Thyroid gland (tissue), 4 donors: ENCODE measurements at places on chromosomes 7 and 10. TPM values are rescaled to one million over a fixed set of nuclear protein-coding genes. Genes with fewer than 3 reads are reported as not detected.

DNA sequence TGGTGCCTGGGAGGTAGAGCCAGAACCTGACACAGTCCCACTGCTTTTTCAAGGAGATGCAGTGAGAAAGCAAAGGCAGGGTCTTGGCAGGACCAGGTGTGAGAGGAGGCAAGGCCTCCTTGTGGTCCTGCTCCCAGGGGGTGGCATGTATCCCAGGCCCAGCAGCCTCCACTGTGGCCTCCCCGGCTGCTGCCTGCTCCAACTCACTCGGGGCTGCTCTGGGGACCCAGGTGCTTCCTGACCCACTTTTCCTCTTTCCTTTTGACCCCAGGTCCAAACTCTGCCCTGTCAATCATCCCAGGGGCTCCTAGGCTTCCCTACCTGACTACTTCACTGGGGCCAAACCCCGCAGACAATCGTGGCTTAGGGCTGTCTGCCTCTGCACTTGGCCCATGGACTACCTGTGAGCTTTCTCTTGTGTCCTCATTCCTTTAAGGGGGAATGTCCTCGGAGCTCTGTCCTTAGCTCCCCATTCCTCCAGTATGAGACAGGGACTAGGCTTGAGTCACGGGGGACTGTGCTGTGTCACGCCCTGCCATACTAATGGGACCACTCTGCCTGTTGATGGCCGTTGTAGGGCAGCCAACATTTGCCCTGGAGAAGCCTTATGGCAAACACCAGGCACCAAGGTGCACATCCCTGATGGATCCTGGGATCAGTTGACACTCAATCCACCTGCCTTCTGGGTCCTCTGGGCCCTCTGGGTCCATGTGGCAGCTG lies 1.1 kb upstream of the AEBP1 start:
- no peak for DNase-seq
- no peaks in the 10 kb centered on the region for H3K36me3 ChIP-seq
- H3K27me3 ChIP-seq: no peaks in the 10 kb centered on the region
- H3K27ac ChIP-seq: peak overlapping the region; percentile 61
- H3K4me3 ChIP-seq: no peak overlapping the region
- H3K4me1 ChIP-seq: no peaks in the 10 kb centered on the region

DNA sequence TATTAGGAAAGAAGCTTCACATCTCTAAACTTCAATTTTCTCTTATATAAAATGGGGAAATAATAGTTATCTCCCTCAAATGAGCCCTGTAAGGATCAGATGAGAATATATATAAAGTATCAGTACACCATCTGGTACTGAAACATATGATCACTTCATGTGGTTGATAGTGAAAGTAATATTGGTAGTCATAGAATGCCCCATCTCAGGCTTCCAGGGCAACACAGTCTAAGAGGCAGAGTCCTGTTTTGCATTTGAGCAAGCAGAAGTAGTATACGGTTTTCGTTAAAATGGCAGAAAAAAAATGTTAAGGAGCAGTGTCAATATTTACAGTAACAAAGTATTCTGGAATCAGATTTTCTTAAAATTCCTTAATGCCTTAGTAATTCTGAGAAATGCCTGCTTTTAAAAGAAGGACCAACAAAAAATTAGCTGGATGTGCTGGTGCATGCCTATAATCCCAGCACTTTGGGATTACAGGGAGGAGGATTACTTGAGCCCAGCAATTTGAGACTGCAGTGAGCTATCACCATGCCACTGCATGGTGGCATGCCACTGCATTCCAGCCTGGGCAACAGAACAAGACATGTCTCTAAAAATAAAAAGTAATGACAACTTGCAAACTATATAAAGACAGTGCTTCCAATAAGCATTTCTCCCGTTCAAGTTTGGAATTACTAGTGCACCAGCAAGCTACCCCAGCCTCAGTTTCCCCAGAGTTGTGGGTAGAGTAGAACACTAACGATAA lies 19.8 kb downstream of the KBTBD2 start:
- H3K4me3 ChIP-seq: no peak overlapping the region
- H3K27ac ChIP-seq: no peak overlapping the region
- no peak for DNase-seq
- H3K27me3 ChIP-seq: no peaks in the 10 kb centered on the region
- H3K4me1 ChIP-seq: no peaks in the 10 kb centered on the region

DNA sequence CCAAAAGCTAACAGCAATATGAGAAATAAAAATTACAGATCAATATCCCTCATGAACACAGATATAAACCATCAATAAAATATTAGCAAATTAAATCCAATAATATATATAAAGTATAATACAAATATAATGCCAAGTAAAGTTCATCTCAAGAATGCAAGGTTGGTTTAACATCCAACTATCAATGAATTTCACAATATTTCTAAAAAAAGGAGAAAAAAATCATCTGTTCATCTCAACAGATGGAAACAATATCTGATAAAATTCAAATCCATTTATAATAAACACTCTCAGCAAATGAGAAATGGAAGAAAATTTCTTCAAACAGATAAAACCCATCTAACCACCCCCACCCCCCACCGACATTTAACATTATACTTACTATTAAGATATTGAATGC lies 86.9 kb downstream of the SIRT1 start:
- DNase-seq: no peak
- no peak overlapping the region for H3K27ac ChIP-seq
- H3K27me3 ChIP-seq: no peaks in the 10 kb centered on the region
- peaks cover 6% of the 10 kb centered on the region for H3K36me3 ChIP-seq
- H3K4me3 ChIP-seq: no peak overlapping the region
- no peaks in the 10 kb centered on the region for H3K4me1 ChIP-seq

Gene FGL2
- 47.2 TPM for total RNA-seq

Gene SLC13A1
- not detected for total RNA-seq

GRCh38 chr10:72201293-72201692 lies 14.5 kb upstream of the ANAPC16 start:
- no peaks in the 10 kb centered on the region for H3K4me1 ChIP-seq
- H3K4me3 ChIP-seq: no peak overlapping the region
- peaks cover 26% of the 10 kb centered on the region for H3K36me3 ChIP-seq
- no peaks in the 10 kb centered on the region for H3K27me3 ChIP-seq
- DNase-seq: no peak
- H3K27ac ChIP-seq: no peak overlapping the region

DNA sequence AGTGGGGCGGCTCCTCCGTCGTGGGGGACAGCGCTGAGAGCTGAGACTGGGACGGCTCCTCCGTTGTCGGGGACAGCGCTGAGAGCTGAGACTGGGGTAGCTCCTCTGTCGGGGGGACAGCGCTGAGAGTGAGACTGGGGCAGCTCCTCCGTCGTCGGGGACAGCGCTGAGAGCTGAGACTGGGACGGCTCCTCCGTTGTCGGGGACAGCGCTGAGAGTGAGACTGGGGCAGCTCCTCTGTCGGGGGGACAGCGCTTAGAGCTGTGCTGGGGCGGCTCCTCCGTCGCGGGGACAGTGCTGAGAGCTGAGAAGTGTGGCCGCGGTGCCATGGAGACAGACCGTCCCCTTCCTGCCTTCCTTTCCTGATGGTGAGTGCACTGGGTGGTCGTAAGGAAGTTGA lies 136.4 kb downstream of the DYNC2I1 start:
- no peak overlapping the region for H3K4me3 ChIP-seq
- no peak overlapping the region for H3K27ac ChIP-seq
- H3K4me1 ChIP-seq: no peaks in the 10 kb centered on the region
- DNase-seq: no peak

DNA sequence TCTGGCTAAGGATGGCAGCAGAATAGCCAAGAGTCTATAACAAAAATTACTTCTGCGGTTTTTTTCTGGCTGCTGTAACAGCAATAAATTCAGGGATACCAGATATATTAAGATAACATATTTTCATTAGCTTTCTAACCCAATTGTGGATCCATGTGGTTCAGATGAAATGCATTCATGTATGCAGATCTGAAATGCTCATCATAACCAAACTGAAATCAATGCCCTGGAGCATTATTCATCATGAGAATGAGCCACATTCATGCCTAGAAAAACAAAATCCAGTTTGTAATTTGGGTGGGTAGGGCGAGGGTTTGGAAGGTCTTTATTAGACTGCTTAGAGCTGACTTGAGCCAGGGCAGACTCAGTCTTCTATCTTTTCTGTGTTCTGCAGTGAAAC lies 69.8 kb upstream of the SEMA3A start:
- H3K4me1 ChIP-seq: no peaks in the 10 kb centered on the region
- H3K36me3 ChIP-seq: no peaks in the 10 kb centered on the region
- no peak overlapping the region for H3K4me3 ChIP-seq
- no peak overlapping the region for H3K27ac ChIP-seq
- no peak for DNase-seq
- H3K27me3 ChIP-seq: no peaks in the 10 kb centered on the region
